ENCODE measurements at places on chromosomes 13 and 19.

- no peak for DNase-seq
These were observed 384.4 kb downstream of the FGF9 start for GRCh38 chr13:22055259-22055658.

- no peak for DNase-seq
These were observed 270.0 kb downstream of the SLITRK6 start for GRCh38 chr13:85529218-85529594.

GRCh38 chr19:39558624-39559117 is 18.7 kb upstream of the EID2 start:
- no peak for DNase-seq

- no peak for DNase-seq
These were observed 31.0 kb downstream of the C2CD4C start for GRCh38 chr19:377801-378581.

GRCh38 chr19:4319067-4319718 is 14.8 kb downstream of the FSD1 start:
- DNase-seq = no peak

DNA sequence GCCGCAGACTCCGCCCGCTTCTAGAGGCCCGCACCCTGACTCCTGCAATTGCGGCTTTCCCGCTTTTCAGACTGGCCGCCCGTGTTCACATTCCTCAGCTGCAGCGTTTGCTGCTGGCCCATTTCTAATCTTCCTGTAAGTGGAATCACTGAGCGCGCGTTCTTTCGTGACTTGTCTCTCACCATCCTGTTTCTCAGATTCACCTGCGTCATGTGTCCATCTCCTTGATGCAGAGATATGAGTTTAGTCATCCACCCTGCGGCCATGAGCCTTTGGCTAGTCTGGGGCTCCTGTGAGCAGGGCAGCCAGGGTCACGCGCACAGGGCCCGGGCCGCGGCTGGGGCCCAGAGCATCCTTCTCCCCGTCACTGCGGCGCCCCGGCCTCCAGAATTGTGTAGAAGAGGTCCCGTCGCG is 110.0 kb downstream of the CRYL1 start:
- no peak for DNase-seq

GRCh38 chr13:84896128-84896527 is 903.1 kb downstream of the SLITRK6 start:
- peak; percentile 13 for DNase-seq

DNA sequence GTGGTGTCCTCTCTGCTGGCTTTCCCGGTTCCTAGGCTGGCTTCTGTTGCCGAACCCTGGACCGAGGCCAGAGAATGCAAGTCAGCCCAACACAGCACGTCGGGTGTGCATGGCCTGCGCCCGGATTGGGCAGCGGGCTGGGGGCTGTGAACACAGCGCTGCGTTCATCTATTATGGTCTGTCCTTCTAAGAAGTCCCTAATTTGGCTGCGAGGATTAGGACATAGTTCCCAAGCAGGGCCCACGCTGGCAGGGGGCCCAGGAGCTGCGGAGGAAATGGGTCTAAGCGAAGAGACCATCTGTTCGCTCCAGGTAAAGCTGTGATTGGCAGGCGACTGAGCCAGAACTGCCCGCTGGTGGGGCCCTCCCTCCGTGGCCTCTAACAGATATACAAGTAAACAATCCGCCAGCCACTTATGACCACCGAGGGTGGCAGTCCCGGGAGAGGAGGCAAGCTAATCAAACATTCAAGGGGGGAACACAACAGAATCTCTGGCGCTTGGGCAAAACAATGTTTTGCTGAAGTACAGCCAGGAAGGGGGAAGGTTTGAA is 6.0 kb downstream of the SYCE2 start:
- no peak for DNase-seq
